Mesenteric fat pad (tissue), 1 donor: ENCODE measurements at places on chromosomes 2 and 18.

DNA sequence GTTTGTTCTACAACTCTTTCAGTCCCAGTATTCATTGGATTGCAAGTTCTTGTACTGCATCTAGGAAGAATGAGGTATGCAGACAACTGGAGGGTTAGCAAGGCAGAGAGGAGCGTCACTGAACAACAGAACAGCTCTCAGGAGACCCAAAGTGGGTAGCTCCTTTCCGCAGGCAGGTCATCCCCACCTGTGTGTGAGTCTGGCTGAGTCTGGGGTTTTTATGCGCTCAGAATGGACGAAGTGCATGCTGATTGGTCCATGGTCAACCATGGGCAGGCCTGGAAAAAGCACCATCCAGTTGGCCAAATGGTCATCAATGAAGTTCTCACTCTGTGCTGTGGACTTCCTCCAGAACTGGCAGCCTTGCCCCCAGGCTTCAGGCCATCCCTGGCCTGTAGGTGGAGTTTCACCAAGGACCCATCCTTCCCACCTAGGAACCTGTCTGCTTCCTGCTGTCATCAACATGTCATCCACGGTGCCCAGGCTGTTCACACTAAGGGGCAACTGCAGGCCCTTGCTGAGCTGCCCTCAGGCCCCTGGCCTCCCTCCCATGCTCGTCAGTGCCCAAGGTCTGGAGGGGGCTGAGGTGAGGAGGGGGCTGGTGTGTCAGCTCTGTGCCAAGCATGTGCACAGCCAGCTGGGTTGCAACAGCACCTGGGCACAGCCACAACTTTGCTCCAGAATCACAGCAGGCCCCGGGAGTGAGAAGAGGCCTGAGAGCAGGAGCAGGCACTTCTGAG is 11.1 kb upstream of the TFCP2L1 start:
- no peak for DNase-seq

DNA sequence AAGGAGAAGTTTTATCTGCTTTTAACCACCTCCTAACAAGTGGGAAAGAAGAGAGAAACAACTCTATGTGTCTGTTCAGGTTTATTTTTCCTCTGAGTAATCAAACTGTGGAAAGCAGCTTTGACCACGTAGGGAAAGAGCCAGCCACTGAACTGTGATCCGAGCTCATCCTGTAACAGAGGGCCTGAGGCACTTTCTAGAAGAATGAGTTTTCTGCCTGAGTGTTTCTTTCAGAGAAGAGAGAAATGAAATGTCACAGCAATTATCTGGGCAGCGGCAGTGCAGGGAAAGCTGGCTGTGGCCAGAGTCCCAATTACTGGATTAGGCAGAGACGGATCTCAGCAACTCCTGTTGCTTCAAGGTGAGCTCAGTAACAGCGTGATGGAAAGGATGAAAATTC is 151.9 kb downstream of the CD226 start:
- DNase-seq: no peak

- DNase-seq: peak; percentile 65
Measured at GRCh38 chr2:121172456-121172855, 112.5 kb downstream of the TFCP2L1 start.

DNA sequence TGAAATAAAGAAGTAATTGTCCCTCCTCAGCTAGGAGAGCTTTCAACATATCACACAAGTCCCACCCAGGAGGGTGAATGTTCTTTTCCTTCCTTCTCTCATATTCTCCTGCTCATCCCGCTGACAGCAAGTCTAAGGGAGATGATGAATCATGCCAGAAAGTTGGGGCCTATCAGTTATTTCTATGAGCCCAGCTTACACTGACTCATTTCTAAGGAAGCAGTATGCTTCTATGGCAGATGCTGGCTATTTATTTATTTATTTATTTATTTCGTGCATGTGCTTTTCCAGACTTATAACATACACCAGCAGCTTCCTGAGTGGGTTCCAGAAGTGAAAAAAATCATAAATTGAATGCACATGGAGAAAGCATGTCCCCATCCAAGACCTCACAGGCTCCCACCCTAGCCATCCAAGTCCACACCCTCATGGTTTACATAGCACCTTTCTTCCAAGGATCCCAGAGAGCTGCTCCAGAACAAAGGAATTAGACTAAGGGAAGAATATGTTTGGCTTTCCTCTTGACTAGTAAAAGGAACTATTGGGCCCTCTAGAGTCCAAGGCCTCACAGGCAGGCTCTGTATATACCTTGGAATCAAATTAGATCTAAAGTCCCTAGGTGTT is 1074.2 kb upstream of the ZEB2 start:
- DNase-seq: no peak

DNA sequence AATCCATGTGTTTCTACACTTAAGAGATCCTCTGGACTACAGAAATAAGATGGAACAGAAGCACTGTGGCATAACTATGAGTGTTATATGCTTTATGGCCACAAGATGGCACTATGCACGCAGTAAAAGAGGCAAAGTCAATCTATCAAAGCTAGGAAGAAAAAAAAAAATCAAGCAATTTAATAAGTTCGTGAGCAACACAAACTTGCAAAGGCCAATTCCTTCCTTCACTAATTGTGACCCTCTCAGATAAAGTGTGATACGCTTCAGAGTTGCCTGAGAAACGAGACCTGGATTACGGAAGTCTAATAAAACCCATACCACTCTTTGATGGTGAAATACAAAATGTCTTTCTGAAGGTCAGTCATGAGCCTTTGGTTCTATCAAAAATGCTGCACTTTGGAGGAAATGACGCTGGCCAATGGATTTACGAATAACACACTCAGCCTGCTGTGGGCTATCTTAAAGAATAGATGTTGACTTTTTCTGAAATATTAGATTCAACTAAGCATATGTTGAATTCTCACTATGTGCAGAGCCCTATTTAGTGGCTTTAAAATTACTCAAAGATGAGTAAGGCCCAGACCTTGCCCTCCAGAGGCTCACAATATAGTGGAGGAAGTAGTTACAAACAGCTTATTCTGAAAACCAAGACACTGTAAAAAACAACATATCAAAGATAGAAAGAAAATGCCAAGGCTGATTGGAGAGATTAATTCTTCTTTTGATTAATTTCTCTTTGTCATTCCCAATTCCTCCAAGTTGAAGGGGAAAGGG is 35.5 kb upstream of the TTR start:
- no peak for DNase-seq

GRCh38 chr2:136381722-136382633 is 264.0 kb upstream of the CXCR4 start:
- DNase-seq: no peak

DNA sequence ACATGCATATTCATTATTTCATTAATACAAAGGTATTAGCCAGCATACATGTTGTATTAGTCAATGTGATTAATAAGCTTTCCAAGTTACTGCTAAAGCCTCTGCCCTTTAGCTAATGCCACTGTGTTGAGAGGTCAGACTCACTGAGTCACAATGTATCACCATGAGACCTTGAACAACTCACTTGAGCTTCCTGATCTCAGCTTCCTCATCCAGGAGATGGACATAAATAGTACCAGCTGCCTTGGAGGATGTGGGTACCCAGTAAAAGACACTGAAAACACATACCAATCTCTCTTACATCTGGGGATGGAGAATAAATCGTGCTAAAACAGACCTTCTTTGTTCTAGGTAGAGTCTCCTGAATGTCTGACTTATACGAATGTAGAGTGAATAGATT is 224.6 kb downstream of the EPHA4 start:
- no peak for DNase-seq

GRCh38 chr18:55419132-55419946 is 168.7 kb downstream of the TCF4 start:
- DNase-seq: no peak

- DNase-seq: peak; percentile 91
Measured at GRCh38 chr2:109613081-109613921, 465 bp downstream of the SEPTIN10 start.

- no peak for DNase-seq
Measured at GRCh38 chr2:7111626-7112025, 194.4 kb downstream of the RNF144A start.

DNA sequence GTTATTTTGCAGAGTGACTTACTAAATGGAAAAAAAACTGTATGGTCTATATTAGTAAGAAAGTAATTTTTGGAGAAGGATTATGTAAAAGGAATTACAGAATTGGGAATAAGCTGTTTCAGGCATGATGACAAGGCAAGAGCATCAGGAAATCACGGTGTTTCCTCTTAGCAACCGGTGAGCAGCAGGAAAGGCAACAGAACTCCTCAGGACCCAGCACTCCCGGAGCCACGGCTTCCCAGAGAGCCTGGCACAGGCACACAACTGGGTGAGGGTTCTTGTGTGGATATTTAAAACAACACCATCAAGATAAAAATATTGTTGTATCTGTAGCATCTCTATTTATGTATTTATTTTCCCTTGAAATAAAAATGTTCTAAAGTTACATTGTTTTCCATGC is 34.4 kb downstream of the CYP27C1 start:
- peak; percentile 30 for DNase-seq

DNA sequence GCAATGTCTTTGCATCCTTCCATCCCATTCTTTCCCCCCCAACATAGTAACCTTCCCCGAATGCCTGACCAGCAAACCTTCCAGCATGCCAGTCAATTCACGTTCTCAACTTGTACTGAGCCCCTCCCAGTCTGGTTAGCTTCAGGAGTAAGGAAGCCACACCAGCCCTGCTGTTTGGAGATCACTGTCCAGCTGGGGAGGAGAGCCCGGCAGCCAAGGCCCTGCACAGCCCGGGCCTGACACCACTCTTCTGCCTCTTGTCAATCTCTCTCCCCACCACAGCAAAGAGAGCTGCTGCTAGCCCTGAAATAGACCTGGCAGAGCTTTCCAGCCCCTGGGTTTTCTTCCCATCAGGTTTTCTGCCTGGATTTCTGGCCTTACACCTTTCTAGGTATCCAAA is 185.8 kb upstream of the ID2 start:
- no peak for DNase-seq

DNA sequence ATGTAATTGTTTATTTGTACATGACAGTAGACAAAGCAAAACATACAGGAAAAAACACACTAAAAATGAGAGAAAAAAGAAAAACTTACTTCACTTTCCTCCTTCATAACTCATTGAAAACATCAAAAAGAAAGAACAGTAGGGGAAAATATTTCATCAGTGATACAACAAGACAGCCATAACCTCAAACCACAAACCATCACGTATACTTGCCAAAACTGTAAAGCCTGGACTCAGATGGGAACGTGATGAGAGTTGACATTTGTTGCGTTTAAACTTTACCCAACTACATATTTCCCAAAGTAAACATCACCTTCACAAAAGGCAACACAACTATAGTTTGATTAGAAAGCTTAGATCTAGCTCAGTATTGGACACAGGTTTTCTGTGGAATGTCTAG is 278.2 kb upstream of the COL3A1 start:
- DNase-seq: no peak

GRCh38 chr2:217993138-217993537 is 9.7 kb downstream of the TNS1 start:
- DNase-seq: no peak

- no peak for DNase-seq
Measured at GRCh38 chr2:156908825-156909224, 348.7 kb upstream of the GALNT5 start.

- DNase-seq: no peak
Measured at GRCh38 chr2:88735853-88736252, 44.4 kb downstream of the RPIA start.

- DNase-seq: no peak
Measured at GRCh38 chr2:45968946-45969584, 317.6 kb downstream of the PRKCE start.

- no peak for DNase-seq
Measured at GRCh38 chr2:159879051-159879604, 81.1 kb upstream of the CD302 start.

- no peak for DNase-seq
Measured at GRCh38 chr2:63406641-63407040, 181.6 kb downstream of the WDPCP start.

GRCh38 chr2:103437161-103437560 is 675.3 kb downstream of the TMEM182 start:
- DNase-seq: no peak

DNA sequence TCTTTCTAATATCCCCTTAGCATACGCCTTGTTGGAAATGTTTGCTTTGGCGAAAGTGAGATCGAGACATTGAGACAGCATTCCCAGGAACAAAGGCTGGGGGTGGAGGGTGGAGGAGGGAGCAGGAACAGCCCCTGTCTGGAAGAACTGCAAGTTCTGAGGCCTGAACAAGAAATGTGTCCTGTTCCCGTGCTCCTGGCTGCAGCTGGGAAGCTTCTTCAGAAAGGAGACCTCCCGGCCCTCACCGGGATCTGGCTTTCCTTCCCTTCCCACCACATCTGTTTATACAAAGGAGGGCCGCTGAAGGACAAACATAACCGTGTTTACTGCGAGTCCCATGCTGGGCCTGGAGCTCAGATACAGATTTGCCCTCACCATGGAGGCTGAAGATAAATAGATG is 35.9 kb downstream of the AFF3 start:
- no peak for DNase-seq

DNA sequence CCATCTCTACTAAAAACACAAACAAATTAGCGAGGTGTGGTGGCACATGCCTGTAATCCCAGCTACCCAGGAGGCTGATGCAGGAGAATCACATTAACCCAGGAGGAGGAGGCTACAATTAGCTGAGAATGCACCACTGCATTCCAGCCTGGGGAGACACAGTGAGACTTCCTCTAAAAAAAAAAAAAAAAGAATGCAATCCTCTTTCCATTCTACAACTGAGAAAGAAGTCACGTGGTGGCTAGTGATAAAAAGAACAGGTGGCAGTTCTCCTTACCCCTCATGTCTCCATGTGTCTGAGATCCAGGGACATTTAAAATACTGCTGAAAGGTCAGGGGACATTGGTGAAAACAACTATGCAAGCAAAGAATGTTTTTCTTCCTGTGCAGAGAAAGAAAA is 24.4 kb upstream of the GPR39 start:
- no peak for DNase-seq

- DNase-seq: no peak
Measured at GRCh38 chr2:96369186-96369585, 33.6 kb downstream of the NCAPH start.
